ENCODE measurements at places on chromosomes 4 and X. TPM values are rescaled to one million over a fixed set of nuclear protein-coding genes. Genes with fewer than 3 reads are reported as not detected.

- DNase-seq: no peak
These were observed 112.1 kb downstream of the CDKL5 start for GRCh38 chrX:18537524-18537923.

DNA sequence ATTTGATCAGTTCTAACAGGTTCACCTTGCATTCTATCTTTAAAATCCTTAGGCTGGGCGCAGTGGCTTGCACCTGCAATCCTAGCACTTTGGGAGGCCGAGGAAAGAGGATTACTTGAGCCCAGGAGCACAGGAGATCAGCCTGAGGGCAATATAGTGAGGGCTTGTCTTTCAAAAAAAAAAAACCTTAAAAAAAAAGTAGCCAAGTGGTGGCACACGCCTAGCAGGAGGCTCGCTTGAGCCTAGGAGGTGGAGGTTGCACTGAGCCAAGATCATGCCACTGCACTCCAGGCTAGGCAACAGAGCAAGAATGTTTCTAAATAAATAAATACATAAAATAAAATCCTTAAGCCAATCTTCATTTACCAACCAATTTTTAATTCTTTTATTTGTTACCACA is 75.6 kb downstream of the PRSS12 start:
- DNase-seq: no peak

Gene CSAG1
- total RNA-seq: not detected

- DNase-seq: no peak
These were observed 95.7 kb downstream of the RTL9 start for GRCh38 chrX:110454336-110454735.

- DNase-seq: no peak
These were observed 4.3 kb upstream of the AGA start for GRCh38 chr4:177446586-177446985.

Measured in left lung (tissue), 14 donors.